ENCODE measurements at places on chromosomes 7 and 10.

- no peak for DNase-seq
These were observed 19.9 kb downstream of the KLF6 start for GRCh38 chr10:3765146-3765545.

GRCh38 chr7:92832534-92833023 lies 3.8 kb downstream of the CDK6 start:
- no peak for DNase-seq

DNA sequence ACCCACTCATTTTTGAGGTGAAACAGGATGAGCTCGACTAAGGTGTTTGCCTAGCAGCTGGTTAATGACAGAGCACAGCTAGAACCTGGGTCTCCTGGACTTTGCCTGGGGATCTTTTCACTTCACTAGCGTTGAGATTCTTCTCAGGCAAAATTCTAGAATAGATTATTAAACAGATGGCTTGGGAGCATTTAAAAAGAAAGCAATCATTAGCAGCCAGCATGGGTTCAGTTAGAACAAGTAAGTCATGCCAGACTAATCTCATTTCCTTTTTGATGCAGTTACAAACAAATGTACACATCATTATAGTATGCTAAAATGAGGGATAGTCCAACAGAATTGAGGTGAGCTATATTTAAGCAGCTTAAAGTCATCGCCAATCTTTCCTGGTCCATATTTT lies 291.3 kb upstream of the MYO3A start:
- DNase-seq = no peak

DNA sequence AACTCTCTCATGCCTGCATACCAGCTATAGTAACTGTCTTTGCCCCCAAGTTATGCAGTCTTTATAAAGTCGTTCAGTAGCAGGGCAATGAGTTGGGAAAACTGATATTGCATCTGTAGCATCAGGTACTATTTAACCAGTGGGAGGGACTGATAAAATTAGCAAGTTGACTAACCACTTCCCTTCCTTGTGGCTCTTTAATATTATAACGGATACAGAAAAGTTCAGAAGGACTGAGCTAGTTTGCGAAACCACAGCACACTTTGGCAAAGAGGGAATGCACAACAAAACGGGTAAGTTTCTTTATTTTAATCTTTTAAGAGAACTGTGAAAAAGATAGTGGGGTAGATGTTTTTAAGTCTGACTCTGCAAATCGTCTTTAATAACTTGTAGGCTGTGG lies 205.3 kb upstream of the HDAC9 start:
- DNase-seq = no peak

DNA sequence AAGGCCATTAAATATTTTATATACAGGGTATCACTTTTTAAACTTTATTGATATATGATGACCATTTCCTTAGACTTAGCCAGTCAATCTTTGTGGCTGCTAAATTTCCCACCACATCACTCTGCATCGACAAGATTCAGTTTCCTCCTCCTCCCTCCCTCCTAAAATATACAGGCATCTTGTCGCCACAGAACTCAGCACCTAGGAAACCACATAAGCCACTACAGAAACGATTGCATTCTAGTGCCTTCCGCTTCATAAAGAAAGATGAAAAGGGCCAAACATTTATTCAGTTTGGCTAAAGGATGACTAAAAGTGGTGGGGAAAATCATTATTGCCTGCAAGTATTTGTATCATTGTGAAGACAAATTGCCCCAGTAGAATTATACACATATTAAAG lies 30.7 kb downstream of the ERCC6 start:
- no peak for DNase-seq

- DNase-seq = no peak
These were observed 7.4 kb downstream of the SH3PXD2A start for GRCh38 chr10:103847909-103848468.

- DNase-seq = peak; percentile 74
These were observed 820 bp downstream of the WAC start for GRCh38 chr10:28533571-28534304.

DNA sequence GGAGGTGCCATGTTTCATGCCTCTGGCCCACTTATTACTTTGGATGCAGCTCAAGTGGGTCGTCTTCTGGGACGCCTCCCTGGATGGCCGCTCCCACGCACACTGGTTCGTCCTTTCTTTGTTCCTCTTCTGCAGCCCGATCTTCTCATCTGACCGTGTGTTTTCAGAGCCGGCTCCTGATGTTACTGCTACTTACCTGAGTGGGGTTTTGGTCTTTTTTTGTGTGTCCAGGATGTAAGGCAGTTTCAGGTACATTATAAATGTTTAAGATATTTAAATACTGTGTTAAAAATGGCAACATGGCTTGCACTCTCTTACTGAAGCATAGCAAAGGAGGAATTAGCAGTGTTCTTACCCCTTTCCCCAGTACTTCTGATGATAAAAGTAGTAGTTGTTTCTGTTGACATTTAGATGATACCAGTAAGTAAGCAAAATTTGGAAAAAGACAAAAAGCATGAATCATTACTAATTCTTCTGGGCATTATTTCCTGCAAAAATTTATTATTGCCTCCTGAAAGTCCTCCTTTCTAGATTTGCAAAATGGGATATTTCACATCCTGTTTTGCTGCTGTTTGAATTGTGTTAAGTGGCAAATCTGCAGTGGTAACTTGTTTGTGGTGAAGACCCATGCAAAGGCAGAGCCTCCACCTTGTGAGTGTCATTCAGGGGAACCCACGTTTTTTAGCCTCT lies 59.4 kb downstream of the SHH start:
- DNase-seq = no peak

GRCh38 chr7:26723129-26723528 lies 141.3 kb downstream of the SKAP2 start:
- DNase-seq = no peak

DNA sequence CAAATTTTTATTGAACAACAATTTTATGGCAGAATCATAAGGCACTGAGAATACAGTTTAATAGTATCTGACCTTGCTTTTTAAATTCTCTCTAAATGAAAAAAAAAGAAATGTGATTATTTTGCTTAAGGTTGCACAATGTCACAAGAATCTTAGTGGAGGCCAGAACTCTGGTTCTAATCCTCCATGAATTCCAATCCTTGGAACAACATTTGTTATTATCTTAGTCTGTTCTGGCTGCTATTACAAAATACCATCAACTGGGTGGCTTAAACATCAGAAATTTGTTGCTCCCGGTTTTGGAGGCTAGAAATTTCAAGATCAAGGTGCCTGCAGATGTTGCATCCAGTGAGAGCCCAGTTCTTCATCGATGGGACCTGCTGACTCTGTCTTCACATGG lies 158.2 kb upstream of the POM121L12 start:
- DNase-seq = no peak

DNA sequence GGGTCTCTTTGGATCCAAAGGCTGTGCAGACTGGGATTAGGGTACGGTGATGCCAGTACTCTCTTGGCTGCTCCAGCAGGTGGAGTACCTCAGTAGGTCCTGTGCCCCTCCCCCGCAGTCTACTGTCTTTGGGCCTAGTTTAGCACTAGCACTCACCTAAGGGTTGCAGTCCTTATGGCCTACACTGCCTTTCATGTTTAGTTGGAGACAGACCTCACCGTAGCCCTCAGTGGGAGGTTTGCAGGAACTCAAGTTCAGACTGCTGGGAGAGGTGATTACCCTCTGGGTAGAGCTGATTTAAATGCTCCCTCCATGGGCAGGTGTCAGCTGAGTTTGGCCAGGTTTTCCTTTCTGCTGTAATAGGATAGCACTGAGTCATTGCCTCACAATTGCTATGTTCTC lies 210.8 kb upstream of the TMEM196 start:
- DNase-seq = no peak

- no peak for DNase-seq
These were observed 15.6 kb upstream of the CXCL12 start for GRCh38 chr10:44400541-44400940.

DNA sequence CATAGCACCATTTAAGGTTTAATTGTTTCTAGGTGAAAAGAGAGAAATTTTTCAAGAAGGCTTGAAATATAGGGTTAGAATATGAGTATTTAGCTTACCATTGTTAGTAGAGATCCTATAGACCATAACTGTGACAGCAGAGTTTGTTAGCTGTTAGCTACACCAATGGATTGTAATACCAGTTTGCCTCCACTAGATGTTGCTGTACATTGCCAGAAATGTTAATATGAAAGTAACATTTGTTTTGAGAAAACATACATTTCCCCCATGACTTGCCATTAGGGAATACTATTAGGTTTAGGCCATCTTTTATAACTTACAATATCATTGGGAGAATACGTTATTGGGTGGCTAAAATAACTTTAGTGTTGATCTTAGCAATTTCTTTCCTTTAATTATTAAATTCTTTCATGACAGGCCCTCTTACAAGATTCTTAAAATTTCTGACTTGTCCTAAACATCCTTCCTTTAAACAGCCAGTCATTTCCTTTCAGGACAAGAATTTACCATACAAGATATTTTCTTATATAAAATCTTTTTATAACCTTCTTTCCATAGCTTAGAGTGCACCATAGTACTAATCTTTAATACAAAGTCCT lies 39.5 kb downstream of the ZNF117 start:
- DNase-seq = no peak

DNA sequence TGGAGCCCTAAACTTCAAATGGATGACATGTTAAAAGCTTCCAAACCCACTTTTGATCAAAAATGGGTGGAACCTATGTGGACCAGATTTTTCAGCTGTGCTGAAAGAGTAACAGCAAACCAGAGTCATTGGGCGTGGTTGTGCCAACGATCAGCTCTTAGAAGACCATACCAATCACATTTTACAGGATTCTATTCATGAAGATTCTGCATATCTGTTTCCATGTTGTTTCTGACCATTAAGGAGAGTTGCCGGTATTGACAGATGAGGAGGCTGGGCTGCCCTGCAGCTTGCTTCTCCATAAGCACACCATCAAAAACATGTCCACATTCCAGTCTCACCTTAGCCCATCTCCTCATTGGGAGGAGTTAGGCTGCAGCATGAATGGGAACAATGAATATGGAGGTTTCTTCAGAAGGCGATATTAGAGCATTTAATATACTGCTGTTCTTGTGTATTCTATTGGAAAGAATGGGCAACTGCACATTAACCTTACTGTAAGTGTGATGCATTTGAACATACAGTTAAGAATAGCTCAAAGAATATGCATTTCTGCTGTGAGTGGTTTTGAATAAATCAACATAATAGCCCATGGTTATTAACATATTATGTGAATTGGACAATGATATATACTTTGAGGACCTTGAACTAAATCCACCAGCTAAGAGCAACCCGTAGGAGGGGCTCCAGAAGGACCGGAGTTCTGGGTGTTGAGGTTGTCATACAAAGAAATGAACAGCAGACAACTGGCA lies 116.7 kb downstream of the TCF7L2 start:
- DNase-seq = no peak

GRCh38 chr7:87058744-87059524 lies 520 bp downstream of the ELAPOR2 start:
- no peak for DNase-seq

GRCh38 chr7:129008645-129009414 lies 46.1 kb downstream of the TNPO3 start:
- no peak for DNase-seq

- DNase-seq = no peak
These were observed 286.4 kb upstream of the HGF start for GRCh38 chr7:82056282-82056681.

DNA sequence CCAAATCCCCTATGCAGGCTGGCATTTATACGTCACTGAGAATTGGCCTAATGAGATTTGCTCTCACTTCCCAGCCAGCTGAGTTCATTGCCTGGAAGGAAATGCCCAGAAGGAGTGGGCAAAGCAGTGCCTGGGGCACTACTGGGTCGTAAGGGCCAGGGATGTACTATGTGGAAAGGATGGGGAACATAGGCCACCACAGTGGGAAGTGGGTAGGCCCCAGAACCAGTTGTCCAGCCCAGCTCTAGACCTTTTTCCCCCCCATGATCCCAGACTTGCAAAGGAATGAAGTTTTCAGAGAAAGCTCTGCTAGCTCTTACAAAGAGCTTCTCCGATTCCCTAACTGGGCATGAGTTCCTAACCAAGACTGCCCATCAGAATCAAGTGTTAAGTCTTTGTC lies 13.9 kb downstream of the TRPV5 start:
- DNase-seq = no peak

DNA sequence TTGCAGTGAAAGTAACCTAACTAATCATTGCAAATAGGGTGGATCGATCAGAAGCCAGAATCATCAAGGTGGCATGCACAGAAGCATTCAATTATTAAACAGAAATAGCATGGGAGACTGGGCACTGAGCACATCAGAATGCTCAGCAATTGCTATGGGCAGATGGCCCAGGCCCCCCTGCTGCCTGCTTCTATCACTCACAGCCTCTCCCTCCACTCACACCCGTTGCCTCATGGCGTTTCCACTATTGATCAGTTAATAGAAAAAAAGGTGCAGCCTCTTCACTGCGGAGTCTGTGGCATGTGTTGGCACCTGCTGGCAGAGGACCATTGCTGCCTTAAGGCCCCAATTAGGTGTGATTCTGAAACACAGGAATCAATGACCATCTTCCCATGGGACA lies 11.2 kb upstream of the HTR5A start:
- no peak for DNase-seq

DNA sequence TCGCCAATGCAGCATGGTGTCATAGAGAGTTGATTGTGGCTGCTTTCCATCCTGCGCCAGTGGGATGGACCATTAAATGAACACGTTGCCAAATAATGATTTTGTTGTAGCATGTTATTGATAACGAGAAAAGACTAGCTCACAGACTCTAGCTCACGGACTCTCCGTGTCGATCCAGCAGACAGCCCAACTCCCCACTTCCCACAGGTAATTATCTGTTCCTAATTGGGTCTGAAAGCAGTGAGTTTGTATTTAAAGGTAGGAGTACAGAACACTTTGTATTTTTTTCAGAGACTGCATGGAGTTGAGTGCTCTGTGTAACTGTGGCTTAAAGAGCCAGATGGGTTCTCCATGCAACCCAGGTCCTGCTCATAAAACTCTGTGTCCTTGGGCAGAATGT lies 1250.5 kb downstream of the TYW1 start:
- DNase-seq = no peak

DNA sequence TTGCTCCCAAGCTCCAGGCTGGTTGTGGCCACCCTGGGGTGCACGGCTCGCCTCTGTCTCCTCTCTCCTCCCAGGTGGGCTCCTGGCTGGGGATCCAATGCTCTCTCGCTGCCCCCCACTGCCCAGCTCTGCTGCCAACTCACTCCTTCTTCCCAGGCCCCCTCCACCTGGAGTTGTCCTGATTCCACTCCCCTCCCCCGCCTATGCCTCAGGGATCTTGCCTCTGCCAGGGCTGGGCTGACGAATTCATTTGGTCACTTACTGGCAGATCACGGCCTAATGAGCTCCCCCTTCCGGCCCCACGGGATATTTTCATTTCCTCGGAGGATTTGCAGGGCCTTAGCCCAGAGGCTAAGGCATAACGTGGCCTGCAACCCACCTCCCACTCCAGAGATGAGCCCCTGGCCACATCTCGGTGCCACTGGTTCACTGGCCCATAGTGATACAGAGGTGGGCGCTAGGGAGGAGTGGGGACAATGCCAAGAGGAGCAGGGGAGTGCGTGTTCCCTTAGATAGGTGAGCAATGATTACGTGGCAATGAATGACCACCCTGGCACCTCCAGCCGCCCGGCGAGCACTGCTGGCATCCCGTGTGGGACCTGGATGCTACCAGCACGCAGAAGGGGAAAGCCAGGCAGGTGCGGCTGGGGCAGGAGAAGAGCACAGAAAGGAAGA lies 344.6 kb upstream of the SHH start:
- no peak for DNase-seq
